ENCODE measurements at places on chromosomes 5 and 9.

DNA sequence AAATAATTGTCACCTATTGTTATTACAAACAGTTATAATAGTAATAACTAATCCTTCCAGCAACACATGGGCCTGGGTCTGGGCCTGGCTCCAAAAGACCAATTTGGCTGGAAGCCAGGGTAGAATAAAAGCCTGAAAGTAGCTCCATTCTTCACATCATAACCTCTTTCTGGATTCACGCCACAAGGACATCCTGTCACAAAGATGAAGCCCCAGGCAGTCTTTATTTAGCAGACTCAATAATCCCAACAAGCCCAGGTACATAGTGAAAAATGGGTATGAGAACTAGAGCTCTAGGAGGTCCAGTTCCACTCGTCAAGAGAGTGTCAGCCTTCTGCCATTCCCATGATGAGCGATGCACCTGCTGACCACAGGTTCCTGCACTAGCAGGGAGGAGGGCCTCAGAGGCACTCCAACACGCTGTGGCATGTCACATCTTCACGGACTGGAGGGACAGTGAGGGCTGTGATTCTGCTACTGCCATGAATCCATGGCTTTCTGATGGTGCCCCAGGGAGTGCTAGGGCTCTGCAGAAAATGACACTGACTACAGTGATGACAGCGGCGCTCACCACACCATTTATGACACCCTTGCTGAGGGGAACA lies 124.9 kb downstream of the SPOCK1 start:
- no peak for DNase-seq

- no peak for DNase-seq
Measured at GRCh38 chr9:132044176-132044875, 35.3 kb downstream of the MED27 start.

DNA sequence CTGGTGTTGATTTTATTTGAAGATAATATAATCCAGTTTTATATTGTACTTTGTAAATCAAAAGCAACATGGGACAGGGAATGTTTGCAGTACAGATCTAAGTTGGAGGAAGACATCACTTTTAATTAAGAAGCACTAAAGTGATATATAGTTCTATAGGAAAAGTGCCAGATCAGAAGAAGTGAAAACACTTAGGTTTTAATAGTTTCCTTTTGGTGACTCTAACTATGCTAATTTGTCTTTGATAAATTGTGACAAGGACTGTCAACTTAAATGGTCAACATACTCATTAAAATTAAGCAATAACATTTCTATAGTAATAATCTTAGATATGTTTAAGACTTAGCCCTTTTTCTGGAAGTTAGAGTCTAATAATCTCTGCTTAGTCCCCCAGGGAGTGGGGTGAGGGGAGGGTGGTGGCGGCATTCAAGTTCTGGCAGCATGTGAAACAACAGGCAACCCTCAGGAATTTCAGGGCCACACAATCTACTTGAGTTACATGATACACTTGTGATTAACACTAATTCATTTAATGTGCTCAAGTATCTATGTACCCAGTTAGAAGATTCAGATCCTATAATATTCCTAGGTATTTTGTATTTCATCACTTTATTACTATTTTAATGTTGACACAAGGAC lies 1026.5 kb downstream of the NR2F1-AS1 start:
- DNase-seq = no peak

DNA sequence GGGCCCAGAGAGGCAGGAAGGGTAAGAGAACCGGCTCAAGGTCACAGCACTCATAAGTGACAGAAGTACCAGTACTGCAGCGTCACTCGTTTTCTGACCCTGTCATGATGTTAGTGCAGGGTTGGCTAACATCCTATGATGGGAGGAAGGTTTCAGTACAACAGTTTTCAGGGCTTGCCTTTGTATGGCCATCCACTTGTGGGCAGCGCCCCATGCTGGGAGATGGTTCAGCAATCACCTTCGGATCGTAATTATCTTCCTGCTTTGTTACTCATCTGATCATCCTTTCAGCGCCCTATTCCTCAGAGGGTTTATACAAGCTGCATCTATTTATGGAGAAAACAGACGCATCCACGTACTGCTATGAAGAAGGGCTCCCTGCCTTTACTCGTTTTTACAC lies 2.4 kb downstream of the MAP1B start:
- no peak for DNase-seq

DNA sequence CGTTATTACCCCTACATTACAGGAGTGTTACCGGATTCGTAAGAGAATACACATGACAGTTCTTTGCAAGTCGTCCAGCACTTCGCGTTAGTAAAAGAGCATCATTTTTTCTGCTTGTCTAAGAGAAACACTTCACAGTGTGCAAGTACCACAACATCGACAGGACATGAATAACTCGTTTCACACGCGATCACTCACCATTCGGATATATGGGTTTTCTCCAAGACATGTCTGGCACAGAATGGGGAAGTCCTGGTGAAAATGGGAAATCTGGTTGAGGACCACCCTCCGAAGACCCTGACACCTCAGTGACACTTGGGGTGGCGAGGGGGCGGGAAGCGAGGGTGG lies 642 bp downstream of the RBM22 start:
- DNase-seq = no peak

GRCh38 chr5:180297587-180298282 lies 5.9 kb upstream of the MAPK9 start:
- no peak for DNase-seq

GRCh38 chr9:108093773-108094675 lies 604.5 kb upstream of the KLF4 start:
- DNase-seq = no peak

DNA sequence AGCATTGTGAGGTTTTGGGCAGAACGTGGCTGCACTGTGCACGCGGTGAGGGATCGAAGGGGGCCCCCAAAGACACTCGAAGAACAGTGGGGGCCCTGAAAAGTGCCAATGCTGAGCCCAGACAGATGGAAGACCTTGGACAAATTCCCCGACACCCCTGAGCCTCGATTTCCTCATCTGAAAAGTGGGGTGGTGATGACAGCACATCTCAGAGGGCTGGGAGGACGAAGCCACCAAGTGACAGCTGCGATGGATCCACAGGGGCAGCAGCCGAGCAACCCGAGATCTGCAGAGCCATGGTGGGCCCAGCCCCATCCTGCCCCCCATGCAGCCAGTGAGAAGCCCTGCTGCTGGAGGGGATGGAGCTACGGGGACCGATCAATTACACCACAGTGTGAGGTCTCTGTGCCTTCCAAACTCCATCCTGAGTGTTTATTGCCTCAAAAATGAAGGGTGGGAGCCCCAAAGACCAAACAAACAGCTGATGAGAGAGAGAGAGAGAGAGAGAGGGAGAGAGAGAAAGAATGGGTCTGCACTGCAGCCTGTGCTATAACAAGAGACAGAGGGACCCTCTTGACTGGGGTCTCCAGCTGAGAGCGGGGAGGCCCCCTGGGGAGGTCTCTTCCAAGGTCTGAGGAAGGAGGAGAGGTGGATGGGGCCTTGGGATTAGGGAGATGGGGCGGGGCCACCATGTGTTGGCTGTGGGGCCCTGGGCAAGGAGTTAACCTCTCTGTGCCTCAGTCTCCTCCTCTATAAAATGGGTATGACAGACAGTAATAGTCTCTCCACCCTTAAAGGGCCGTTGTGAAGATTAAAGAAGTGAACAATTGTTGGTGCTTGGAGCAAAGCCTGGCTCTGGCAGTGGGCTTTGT lies 134.4 kb upstream of the IER5L start:
- no peak for DNase-seq

All from activated naive CD4-positive, alpha-beta T cell treated with Interleukin-2 at 50 U/mL for 16 hours (primary cell).